ENCODE measurements at places on chromosomes 2 and 18.
A peak's percentile ranks its signal among the peaks of the same experiment; 100 is the strongest.

- DNase-seq = no peak
Observed at GRCh38 chr18:71760541-71760940, 783.6 kb downstream of the CBLN2 start.

DNA sequence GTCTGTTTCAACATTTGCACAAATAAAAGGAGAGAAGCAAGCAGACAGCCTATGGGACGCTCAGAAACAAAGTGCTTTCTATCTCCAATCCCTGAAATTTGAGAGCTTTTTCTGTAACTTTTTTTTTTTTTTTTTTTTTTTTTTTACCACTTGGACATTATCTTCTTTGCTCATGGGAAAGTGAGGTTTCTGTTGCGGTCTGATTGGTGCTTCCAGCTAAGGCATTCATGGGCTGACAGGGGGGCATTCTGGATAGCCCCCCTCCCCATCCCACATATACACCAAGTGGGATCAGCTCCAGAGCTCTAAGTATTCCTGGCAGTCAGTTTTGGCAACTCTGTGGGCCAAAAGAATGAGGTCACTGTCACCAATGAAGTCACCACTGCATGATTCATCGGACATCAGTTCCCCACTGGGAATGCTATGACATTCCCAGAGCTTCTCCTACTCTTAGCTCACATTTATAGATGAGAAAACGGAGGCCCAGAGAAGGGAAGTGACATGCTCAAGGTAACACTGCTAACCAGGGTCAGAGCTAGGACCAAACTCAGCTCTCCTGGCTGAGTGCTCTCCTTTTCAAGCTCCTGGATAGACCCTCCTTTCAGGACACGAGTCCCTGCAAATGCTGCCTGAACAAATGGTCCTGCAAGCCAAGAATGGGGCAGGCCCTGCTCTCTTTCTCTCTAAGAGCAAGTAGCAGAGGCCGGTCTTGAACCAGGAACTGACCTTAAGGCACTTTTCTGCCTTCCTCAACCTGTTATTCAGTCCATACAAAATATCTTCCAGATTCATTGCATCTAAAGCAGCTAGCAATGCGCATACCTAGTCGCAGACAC is 61.3 kb downstream of the TMEM247 start:
- no peak for DNase-seq

DNA sequence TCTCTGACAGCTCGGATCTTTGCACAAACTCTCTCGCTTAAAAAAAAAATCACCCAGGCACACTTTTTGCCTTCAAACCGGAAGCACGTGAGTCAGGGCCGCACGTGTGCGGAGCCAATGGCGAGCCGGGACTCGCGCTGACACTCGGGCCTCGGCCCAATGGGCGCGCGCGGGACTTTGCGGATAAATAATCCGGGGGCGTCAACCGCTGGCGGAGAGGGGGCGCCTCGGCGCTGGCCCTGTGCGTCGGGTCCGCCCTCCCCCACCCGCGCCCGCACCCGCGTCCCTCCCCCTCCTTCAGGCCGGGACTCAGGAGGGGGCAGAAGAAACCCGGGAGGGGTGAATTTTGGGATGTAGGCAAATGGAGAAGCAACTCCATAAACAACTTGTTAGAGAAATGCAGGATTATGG is 319 bp upstream of the EN1 start:
- no peak for DNase-seq

GRCh38 chr2:200863782-200864175 is 679 bp downstream of the CLK1 start:
- DNase-seq = peak; percentile 33

GRCh38 chr18:36899289-36899688 is 70.4 kb downstream of the KIAA1328 start:
- no peak for DNase-seq

DNA sequence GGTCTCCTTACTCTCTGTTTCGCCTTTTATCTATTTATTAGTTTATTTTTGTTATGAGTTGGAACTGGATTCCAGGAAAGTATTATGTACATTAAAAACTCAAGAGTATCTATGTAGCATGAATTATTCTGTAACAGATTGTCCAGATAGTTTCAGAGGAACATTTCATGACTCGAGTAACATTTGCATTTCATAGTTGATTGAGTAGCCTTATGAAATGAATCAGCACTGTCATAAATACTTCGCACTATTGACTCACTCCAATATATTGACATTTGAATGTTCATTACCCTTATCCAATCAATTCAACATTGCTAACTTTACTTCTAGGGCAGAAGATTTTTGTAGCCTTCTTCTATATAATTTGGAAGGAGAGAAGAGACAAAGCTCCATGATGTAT is 11.3 kb upstream of the VRK2 start:
- DNase-seq = no peak

GRCh38 chr2:74472945-74473258 is 422 bp upstream of the MRPL53 start:
- DNase-seq = no peak
